ENCODE measurements at places on chromosomes 5 and 9.

- DNase-seq: no peak
Measured at GRCh38 chr9:124567362-124567761, 60.2 kb upstream of the NR5A1 start.

GRCh38 chr9:34954225-34954624 is 3.9 kb upstream of the PHF24 start:
- no peak for DNase-seq

DNA sequence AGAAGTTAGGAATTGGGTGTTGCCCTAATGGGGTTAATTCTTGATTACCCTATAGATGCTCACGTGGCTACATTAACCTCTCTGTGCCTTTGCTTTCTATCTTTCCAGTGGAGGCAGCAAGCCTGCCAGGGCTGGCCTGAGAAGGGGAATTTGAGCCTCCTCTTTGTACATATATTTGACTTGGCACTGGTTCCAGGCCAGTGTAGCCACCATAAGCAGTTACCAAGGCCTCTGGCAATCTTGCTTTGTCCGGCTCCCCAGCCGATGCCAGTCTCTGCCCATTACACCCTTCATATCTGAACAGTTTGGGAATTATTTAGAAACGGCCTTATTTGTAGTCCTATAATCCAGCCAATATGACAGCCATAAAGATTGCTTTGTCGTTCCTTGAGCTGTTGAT is 58.6 kb upstream of the PPARGC1B start:
- no peak for DNase-seq

DNA sequence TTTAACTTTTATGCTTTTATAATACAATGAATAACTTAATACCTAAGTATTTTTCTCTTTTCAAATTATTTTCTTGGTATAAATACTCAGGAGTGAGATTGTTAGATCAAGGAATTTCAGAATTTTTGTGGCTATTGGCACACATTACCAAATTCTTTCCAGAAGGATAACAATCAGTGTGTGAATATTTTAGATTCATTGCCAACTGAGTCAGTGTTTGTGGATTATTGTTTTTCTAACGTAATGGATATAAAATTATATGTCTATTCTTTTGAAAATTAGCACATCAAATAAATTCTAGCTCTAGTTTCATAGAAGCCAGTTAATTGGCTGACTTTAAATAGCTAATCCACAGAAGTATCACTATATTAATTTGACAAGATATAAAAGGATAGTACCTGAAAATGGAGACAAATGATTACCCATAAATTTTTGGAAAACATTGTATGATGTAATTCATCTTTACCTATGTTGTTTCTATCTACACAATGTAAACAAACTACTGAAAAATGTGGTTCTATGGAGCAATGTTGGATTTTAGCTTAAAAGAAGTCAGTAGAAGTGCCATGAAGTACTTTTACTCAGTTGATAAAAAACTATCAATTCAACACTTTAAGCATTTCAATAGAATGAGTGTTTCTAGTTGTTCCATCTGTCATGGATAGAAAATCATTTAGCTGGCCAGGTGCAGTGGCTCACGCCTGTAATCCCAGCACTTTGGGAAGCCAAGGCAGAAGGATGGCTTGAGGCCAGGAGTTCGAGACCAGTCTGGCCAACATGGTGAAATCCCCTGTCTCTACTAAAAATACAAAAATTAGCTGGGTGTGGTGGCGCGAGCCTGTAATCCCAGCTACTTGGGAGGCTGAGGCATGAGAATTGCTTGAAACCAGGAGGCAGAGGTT is 185.1 kb downstream of the ADAMTSL1 start:
- DNase-seq: no peak

GRCh38 chr5:125011014-125011413 is 264.6 kb upstream of the ZNF608 start:
- DNase-seq: no peak

DNA sequence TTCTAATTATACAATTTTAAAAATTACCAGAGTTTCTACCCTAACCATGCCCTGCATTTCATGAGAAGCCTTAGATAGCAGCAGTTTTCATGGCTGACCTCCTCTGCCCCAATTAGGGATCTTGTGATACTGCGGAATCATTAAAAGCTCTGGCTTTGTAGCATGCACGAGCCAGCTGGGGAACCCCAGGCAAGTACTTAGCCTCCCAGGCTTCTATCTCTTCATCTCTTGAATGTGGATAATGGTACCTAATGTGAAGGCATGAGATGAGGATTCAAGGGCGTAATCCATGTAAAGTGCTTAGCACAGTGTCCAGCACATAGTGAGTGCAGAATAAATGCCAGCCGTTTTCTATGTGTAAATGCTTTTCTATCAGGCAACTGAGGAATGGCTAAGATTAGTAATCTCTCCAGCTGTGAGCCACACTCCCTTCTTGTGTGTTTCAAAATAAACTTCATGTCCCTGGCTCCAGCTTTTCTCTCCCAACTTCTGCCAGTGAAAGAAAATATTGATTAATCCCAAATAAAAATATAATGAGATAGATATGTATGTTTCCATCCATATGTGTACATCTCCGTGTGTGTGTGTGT is 88.4 kb downstream of the APBA1 start:
- no peak for DNase-seq

DNA sequence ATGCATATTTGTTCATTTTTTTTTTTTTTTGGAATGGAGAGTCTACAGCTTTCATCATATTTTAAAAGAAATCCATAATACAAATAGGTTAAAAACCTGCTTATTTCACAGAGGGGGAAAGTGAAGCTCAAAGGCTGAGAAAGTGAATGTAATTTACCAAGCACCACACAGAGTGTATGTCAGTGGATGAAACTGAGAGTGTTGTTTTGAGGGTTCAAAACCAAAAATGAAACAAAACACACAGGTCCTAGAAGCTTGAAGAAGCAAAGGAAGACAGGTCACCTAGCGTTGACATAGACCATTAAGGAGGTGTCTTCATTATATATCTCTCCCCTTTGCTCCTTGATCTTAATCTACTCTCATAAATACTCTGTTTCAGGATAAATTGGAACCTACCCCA is 7.5 kb downstream of the NMUR2 start:
- no peak for DNase-seq

DNA sequence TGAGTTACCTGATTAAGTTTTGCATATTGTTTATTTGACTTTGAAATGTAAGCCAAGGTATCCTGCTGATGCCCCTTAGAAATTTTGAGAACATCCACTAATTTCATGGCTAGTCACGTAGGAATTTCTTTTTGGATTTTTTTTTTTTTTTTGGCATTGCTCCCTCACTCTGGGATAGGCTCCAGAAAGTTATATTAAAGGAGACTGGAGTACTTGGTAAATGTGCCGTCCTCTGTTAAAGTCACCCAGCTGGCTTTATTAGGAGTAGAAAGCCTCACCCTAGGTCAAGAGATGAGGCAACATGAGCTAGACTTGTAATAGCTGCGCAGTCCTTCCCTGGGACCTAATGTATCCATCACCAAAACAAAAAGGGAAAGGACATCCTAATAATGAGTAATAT is 3.1 kb downstream of the KCTD16 start:
- no peak for DNase-seq

DNA sequence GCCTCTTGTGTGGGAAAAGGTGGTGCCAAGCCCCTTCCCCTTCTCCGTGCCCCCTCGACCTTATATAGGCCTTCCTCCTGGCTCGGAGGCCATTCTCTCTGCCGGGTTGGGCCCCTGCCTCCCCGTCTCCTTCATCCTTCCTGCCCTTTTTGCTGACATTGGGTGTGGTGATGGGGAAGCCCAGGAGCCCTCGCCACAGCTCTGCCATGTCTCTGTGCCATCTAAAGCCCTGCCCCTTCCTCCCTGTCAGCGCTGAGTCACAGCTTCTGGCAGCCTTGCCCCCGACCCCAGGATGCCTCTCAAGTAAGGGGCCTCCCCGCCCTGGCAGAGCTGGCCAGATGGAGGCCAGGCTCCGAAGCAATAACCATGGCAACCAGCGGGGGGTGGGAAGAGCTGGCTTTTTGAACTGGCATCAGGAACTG is 30.4 kb downstream of the JADE2 start:
- no peak for DNase-seq

GRCh38 chr9:30967476-30967875 is 1417.0 kb upstream of the ACO1 start:
- peak; percentile 8 for DNase-seq

DNA sequence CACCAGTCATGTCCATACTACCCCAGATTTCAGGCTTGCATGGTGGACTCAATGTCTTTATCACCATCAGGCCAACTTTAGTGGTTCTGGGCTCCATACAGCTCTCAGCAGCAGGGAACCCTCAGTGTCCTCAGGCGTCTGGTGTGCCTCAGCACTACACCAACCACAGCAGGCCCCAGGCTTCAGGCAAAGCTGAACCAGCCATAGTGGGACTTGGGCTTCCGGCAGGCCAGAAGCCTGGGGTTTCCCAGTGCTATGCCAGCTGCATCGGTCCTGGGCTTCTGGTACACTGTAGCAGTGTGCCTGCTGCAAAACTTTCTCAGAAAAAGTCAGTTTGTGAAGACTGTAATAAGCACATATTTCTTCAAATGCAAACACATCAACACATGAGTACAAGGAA is 11.0 kb upstream of the ZDHHC21 start:
- no peak for DNase-seq

GRCh38 chr5:162289489-162289888 is 221.9 kb downstream of the GABRG2 start:
- DNase-seq: no peak

- no peak for DNase-seq
Measured at GRCh38 chr9:35267710-35268109, 105.9 kb downstream of the UNC13B start.

- DNase-seq: no peak
Measured at GRCh38 chr9:5714501-5715401, 85.8 kb downstream of the RIC1 start.

- no peak for DNase-seq
Measured at GRCh38 chr9:123194023-123194422, 74.4 kb downstream of the STRBP start.

- DNase-seq: no peak
Measured at GRCh38 chr5:176772271-176773210, 37.8 kb upstream of the UNC5A start.

- DNase-seq: no peak
Measured at GRCh38 chr9:2241461-2241835, 226.3 kb downstream of the SMARCA2 start.

- DNase-seq: no peak
Measured at GRCh38 chr5:122835681-122836080, 9.7 kb upstream of the SNX24 start.

DNA sequence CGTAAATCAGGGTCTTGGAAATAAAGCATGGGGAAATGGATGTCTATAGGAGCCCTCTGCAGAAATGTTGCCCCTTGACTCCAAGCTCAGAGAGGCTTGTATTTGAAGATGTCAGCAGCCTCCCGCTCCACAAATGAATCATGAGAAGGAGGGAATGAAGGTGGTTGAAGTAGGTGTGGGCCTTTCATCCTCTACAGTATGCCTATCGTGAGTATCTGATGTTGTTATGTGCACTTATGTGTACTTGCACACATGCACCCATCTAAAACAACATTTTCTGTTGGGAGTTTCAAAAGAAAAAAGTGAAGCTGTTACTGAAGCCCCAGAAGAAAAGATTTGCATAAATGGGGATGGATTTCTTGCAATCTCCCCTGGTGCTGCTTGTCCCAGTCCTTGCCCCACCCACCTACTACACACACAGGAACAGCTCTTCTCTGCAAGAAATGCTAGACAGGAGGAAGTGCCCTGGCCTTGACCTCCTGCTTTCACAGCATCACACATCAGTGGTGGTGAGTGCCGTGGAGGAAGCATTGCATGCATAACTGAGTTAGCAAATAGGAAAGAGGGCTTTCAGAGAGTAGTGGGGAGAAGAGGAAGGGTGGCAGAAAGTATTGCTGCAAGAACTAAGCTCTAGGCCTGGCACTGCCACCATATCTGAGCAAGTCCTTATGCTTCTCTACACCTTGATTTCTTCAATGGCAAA is 156.1 kb downstream of the SNX18 start:
- DNase-seq: no peak

GRCh38 chr9:27371382-27371781 is 74.4 kb upstream of the EQTN start:
- no peak for DNase-seq

DNA sequence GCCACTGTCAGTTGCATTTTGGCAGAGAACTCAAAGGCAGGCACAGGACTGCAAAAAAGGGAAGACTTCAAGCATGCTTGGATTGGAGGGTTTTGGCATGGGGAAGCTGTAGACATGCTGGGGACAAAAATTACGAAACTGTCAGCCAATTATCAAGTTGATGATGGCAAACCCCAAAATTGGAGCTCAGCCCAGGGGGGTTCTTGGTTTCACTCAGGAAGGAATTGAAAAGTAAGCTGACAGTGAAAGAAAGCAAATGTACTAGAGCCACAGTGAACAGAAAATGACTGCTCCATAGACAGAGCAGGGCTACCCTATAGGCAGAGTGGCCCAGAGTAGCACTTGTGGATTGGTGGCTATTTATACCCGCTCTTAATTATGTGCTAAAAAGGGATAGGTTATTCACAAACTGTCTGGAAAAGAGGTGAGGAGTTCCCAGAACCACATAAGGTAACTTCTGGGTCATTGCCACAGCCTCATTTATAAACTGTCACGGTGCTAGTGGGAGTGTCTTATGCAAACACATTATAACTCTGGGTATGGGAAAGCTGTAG is 14.6 kb upstream of the CFAP95 start:
- DNase-seq: no peak

DNA sequence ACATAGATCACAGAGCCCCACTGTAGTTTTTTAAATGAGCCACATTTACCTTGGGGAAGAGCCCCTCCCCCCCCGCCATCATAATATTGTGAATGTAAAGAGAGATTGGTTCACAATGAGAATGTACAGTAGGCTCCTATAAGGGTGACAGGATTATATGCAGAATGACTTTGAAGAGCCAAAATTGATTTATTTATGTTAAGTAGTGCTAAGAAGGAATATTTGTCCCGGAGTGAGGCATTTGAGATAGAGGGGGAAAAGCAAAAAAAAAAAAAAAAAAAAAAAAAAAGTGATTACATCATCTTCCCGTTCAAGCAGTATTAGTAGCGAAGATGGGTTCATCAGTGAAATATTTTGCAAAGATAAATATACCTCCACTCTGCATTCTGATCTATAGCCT is 73.9 kb downstream of the PIK3R1 start:
- peak; percentile 28 for DNase-seq

DNA sequence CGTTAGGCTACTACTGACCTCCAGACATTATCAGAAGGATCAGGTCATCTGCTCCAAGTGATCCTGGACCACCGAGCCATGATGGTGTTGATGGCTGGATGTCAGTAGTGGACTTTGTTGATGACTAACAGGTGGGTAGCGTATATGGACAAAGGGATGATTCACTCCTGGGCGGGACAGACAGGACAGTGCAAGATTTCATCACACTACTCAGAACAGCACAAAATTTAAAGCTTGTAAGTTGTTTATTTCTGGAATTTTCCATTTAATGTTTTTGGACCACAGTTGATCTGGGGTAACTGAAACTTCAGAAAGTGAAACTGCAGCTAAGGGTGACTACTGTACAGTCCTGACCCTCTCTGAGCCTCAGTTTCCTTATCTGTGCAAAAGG is 12.7 kb downstream of the PDGFRB start:
- DNase-seq: no peak

DNA sequence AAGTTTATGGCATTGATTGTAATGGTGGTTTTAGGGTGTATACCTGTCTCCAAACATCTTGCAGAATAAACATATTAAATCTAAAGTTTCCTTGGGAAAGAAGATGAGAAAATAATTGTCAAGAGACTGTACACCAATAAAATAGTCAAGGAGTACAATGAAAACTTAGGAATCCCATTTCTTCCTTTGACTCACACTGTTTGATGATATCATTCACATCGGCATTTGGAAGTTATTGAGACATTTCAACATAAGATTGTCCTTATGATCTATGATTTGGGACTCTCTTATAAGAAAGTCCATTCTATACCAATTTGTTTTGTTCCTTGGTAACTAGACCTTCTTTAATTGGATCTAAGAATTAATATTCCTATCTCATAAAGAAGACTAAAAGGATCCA is 482.7 kb downstream of the RAB3C start:
- no peak for DNase-seq
